CD4-positive, CD25-positive, alpha-beta regulatory T cell (primary cell): ENCODE measurements at places on chromosomes 7 and 10. TPM values are rescaled to one million over a fixed set of nuclear protein-coding genes. Genes with fewer than 3 reads are reported as not detected.

The CACNB2 gene
- 0.39 TPM for total RNA-seq

GRCh38 chr7:157395206-157395605 is 58.4 kb downstream of the DNAJB6 start:
- DNase-seq: no peak

DNA sequence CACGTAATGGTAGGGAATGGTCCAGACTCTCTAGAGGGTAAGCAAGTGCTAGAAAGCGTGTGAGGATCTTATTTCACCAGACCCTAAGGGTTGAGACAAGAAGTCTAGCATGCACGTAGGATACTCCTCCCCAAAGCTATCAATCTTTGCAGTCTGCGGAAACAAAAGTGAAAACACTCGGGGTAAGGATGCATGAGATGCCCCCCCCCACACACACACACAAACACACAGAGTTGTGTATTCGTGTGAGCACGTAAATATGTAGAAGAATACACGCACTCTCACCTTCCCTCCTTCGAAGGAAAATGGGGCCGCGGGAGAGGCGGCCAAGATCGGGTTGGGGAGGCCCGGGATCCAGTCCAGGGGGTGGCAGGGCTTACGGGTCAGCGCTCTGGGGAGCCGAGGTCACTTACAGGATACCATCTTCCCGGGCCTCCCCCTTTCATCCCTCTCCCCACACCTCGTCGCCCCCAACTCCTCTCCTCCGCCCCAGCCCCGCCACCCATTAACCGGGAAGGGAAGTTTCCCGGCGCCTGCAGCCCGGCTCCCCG is 455 bp downstream of the CUL2 start:
- DNase-seq: no peak

DNA sequence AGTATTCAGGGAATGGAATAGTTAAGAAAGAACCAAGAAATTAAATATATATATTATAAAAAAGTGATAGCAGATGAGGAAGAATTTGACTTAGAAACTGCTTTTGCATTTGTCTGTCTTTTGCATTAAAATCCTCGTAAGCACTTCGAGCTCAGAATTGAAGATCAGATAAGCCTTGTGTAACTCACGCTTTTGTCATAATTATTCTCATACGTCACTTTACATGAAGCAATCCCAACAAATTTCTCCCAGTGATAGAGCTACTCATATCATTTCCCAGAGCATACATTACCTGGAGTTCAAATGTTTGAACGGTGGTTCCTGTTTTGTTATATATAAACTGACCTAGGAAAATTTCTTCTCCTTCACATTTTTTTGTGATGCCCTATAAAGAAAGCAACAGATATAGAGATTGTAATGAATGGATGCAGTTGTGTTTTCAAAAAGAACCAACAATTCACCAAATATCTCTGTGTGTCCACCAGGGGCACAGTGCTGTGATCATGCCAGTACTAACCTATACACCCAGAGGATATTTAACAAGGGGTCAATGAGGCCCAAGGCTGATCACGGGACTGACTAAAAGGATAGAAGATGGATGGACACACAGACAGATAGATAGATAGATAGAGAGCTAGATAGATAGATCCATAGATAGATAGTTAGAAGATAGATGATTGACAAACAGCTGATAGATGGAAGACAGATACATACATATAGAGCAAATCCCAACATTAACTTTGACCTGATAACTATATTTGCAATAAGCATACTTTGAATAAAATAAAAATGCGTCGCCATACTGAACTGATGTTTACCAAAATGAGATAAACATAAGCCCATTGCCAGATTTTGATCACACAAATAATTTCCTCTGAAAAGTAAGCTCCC is 9.3 kb upstream of the HUS1 start:
- no peak for DNase-seq

GRCh38 chr10:1577945-1578344 is 159.4 kb downstream of the ADARB2 start:
- no peak for DNase-seq

GRCh38 chr7:98557538-98558031 is 59.5 kb upstream of the NPTX2 start:
- no peak for DNase-seq
